Smooth muscle cell of bladder (primary cell): ENCODE measurements at places on chromosomes 6 and 20. TPM values are rescaled to one million over a fixed set of nuclear protein-coding genes. Genes with fewer than 3 reads are reported as not detected.

The HEBP2 gene
- total RNA-seq, result 22.6 and 31.2 TPM in 2 replicates

The SYCP2 gene
- total RNA-seq, result 0.37 and 0.57 TPM in 2 replicates

The SUMO4 gene
- 1.1 and 1.3 TPM in 2 replicates for total RNA-seq

The MRPS10 gene
- 49.8 and 50.2 TPM in 2 replicates for total RNA-seq

The OLIG3 gene
- total RNA-seq, result not detected in 2 replicates

The RHAG gene
- not detected in 2 replicates for total RNA-seq

The RFX6 gene
- not detected in 2 replicates for total RNA-seq

The MDC1 gene
- 2.4 and 3.7 TPM in 2 replicates for total RNA-seq

The PERP gene
- total RNA-seq, result 20.8 and 32.4 TPM in 2 replicates

The TPD52L2 gene
- total RNA-seq, result 112 and 116 TPM in 2 replicates

The NKX2-2 gene
- not detected in 2 replicates for total RNA-seq

The JAG1 gene
- 19.1 and 26.6 TPM in 2 replicates for total RNA-seq

The FNDC1 gene
- 0.14 TPM in 1 of 2 replicates, not detected in the other for total RNA-seq

The CBLN4 gene
- not detected in 2 replicates for total RNA-seq
